HFFc6 (cell line): ENCODE measurements at places on chromosomes 16 and 17.

GRCh38 chr16:85911251-85911930, 12.4 kb downstream of the IRF8 start:
- DNase-seq = no peak

- DNase-seq = peak; percentile 91
Measured at GRCh38 chr17:55769625-55770000, 18.8 kb downstream of the PCTP start.

DNA sequence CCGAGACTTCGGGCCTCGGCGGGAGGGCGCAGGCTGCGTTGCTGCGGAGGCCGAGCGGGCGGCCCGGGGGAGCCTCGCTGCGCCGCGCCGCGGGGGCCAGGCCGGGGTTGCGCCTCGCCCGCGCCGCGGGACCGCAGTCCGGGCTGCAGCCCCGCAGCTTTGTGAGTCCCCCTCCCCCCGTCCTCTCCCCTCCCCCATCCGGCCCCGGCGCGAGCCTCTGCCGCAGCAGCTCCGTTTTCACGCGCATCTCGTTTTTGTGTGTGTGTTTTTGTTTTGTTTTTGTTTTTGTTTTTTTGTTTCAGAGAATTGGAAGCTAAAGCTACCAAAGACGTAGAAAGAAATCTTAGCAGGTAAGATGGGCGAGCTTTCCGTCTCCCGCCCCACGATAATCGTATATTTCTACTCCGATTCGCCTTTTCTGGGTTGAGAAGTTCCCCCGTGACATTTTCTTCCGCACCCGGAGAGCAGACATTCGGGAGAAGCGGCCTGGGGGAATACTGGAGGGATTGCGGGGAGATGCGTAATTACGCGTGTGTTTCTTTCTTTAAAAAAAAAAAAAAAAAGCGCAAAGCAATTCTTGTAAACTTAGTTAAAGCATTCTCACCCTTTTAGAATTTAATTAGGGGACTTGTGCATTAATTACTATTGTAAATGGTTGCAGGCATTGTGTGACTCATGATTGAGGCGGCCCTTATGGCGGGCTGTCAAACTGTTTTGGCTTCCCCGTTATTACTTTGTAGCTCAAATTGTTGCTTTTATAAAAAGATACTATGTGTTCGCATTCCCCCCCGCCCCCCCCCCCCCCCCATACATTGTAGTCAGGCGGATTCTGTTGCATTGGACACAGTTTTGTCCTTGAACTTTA, 732 bp downstream of the TNRC6A start:
- DNase-seq = no peak

DNA sequence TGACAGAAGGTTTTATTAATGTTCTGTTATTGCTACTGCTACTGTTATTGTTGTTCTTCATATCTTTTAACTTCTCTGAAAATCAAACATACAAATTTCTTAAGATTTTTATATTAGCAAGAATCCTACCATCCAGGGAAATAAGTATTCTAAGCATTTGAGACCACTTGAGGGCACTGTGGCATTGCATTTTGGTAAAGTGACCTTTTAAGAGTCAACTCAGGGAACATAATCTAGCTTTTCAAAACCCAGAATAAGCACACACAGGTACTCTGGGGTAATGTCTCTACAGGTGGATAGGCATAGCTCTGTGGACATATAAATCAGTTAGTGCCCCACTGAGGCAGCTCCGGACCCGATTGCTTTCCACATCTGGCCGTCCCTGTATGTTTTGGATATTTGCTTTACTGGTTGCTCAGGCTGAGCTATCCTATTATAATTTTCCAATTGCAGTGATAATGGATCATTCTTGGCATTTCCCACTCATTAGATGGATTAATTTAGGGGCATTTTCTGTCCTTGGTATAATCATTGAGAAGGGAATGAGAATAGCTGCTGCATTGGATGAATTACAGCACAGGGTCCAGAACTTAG, 1425.1 kb upstream of the CDH8 start:
- DNase-seq = peak; percentile 5

- DNase-seq = no peak
Measured at GRCh38 chr16:3274490-3274889, 8.8 kb upstream of the ZNF263 start.

GRCh38 chr16:30934827-30935557, 11.6 kb downstream of the FBXL19 start:
- DNase-seq = peak; percentile 52

GRCh38 chr16:6549415-6549814, 783.2 kb upstream of the RBFOX1 start:
- no peak for DNase-seq

DNA sequence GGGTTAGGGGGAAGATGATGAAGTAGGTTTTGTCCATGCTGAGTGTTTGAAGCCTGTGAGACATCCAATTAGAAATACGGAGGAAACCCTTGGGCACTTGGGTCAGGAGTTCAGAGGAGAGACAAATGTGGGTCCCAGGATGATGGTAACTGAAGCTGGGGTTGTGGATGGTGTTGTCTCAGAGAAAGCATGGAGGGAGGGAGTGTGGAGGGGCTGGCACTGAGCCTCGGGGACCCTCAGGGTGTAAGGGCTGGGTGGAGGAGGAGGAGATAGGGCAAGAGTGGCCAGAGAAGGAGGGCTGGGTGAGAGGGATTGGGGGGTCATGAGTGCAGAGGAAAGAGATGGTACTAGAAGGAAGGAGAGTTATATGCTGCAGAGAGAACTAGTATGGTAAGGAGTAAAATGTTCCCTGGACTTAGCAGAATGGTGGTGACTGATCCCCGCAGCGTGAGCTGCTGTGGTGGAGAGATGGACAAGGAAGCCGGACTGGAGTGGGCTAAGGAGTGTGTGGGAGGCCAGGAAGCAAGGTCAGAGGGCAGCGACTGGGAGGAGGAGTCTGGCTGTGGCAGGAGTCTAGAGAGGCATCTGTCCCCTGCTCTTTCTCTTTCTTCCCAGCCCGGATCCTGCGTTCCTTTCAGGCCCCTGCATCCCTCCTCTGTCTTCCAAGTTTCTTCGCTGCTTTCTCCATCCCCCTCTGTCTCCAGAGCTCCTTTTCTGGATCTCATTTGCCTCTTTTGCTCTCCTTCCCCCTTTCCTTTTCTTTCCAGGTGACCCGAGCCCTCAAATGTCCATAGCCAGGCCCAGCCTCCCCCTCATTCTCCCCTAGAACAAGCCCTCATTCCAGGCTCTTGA, 3.9 kb upstream of the COL1A1 start:
- peak; percentile 56 for DNase-seq
